Lower lobe of right lung (tissue), 2 donors: ENCODE measurements at places on chromosomes 4 and X. TPM values are rescaled to one million over a fixed set of nuclear protein-coding genes. Genes with fewer than 3 reads are reported as not detected.

Gene DCHS2
- 0.53 TPM for total RNA-seq

DNA sequence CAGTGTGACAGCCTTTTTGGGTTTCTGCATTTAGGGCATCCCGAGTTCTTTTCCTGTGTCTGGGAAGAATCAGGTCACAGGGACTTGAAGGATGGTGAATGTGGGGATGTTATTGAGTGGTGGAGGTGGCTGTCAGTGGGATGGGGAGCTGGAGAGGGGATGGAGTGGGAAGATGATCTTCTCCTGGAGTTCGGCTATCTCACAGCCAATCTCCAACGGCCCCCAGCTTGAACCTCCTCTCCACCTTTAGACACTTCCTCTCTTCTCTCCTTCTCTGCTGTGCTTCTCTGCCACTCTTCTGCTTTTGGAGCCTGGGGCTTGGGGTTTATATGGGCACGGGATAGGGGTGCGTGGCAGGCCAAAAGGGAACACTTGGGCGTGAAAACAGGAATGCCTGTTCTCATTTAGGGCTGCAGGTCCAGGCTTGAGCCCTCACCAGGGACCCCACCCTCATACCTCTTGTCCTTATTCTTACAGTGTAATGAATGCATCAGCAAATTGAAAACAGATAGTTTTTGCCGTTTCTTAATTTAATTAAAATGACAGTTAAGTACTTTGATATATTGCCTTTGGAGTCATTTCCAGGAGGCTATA, 37.5 kb downstream of the USP9X start:
- DNase-seq, result no peak

Gene UCP1
- total RNA-seq, result not detected

Gene C1GALT1C1
- total RNA-seq, result 21.8 TPM

Gene SORBS2
- total RNA-seq, result 49.3 TPM

Gene STEEP1
- total RNA-seq, result 20.1 TPM

Gene ZCCHC18
- 0.24 TPM for total RNA-seq

DNA sequence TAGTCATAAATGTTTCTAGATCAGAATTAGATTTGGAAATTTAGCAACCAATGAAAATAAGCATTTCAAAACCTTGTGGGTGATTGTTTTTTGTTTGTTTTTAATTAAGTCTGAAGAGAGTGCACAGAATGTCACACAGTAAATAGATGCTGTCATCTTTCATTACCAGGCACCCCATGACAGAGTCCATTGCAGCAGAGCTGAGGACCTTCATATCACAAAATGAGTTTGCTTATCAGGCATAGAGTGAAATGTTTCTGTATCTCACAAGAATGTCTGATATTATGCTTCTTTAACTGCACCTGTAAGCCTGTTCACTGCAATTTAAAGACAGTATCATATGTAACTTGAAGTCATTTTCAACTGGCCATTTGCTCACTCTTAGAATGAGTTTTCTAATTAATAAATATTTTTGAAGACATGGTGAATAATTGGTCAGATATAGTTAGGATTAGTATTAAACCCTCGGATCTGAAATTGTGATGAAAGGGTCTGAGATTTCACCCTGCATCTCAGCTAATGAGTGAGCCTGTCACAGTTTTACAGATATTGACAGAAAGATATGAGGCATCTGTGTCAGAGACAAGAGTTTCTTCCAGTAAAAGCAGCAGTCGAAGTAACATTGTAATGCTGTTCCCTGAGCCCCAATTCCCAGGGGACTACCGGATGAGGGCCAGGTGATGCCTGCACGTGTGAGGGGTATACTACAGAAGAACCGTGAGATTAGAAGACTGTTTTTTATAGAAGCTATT, 416.4 kb downstream of the CCSER1 start:
- DNase-seq, result no peak

- no peak for DNase-seq
Observed at GRCh38 chr4:60953826-60954225, 246.3 kb upstream of the ADGRL3 start.

GRCh38 chrX:125439194-125439849, 119.7 kb downstream of the TEX13C start:
- no peak for DNase-seq
